ENCODE measurements at places on chromosomes 5 and 9.

DNA sequence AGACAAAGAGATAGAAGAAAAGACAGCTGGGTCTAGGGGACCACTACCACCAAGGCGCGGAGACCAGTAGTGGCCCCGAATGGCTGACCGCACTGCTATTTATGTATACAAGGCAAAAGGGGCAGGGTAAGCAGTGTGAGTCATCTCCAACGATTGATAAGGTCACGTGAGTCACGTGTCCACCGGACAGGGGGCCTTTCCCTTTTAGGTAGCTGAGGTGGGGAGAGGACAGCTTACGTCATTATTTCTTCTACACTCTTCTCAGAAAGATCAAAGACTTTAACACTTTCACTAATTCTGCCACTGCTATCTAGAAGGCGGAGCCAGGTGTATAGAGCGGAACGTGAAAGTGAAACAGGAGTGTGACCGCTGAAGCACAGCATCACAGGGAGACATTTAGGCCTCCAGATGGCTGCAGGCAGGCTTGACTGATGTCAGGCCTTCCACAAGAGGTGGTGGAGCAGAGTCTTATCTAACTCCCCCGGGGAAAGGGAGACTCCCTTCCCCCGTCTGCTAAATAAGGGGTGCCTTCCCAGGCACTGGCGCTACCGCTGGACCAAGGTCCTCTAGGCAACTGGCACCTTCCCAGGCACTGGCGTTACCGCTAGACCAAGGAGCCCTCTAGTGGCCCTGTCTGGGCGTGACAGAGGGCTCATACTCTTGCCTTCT is 6.1 kb upstream of the PRR16 start:
- DNase-seq: peak; percentile 4

DNA sequence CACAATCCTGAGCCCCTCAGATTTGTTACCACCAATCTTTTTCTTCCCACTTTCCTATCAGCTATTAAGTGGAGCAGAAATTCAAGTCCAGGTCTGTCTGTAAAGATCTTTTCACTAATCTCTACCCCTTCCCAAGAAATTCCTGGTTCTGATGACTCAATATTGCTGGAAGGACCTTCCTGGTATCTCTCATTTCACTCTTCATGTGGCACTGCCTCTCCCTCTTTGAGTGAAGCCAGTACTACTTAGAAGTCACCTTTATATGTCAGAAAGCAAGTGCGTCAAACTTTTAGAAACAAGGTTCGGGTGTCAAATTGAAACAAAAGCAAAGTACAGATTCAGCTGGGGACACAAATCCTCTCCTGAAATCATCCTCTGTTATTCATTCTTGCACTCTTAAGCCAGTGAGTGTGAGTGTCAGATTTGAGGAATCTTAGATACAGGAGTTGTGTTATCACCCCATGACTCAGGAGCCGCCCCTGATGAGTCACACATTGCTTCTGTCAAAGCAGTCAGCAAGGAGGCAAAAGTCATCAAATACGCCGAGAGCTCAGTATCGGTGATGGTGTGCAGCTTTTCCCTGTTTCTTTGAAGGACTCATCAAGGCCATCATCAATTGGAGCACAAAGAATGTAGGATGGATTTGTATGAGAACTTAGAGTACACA is 313.0 kb downstream of the CETN3 start:
- DNase-seq: no peak

DNA sequence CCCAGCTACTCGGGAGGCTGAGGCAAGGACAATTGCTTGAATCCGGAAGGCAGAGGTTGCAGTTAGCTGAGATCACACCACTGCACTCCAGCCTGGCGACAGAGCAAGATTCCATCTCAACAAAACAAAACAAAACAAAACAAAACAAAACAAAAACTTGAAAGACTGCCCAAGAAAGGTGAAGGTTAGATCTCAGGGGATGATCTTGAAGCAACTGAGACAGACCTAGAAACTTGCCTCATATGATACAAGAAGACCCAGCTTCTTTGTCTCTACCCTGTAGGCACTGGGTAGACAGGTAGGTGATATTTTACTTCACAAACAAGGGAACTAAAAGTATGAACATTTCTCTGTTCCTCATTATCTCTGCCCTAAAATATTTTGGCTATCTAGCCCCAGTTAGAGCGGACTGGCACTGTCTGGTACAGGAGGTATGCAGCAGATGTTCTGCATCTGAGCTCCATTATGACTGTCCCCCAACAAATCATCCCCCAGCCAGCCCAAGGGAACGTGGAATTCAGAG is 26.3 kb upstream of the SHOC1 start:
- no peak for DNase-seq

DNA sequence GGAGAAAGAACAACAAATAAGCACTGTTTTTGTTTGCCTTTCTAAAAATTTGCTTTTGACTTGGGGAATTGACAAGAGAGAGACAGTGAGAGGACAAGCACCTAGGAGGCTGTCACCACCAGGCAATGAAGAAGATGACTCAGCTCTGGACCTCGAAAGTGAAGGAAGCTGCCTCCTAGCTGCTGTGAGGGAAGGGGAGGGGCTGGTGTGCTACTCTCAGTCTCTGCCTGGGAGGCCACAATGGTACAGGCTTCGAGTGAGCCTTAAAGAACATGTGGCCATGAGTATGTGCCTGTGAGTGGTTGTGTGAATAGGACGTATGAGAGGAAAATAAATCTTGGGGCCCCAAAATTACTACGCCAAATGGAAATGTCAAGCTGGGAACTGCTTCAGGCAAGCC is 7.1 kb upstream of the PLK2 start:
- DNase-seq: no peak

DNA sequence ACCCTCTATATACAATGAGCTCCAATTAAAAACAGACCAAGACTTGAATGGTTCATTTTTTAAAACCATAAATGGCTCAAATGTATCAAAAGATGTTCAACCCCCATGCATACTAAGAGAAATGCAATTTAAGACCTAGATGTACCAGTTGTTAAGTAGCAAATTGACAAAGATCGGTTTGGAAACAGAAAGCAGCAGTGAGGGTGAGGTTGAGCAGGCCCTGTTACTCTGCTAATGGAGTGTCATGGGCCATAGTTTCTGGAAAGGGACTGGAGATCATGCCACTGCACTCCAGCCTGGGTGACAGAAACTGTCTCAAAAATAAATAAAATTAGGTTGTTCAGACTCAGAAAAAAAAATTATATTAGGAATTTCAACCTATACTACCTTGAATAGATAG is 55.0 kb downstream of the FNBP1 start:
- no peak for DNase-seq

GRCh38 chr5:4095918-4096630 is 500.4 kb downstream of the IRX1 start:
- no peak for DNase-seq

- no peak for DNase-seq
Measured at GRCh38 chr9:113624721-113625120, 161.2 kb downstream of the RGS3 start.

DNA sequence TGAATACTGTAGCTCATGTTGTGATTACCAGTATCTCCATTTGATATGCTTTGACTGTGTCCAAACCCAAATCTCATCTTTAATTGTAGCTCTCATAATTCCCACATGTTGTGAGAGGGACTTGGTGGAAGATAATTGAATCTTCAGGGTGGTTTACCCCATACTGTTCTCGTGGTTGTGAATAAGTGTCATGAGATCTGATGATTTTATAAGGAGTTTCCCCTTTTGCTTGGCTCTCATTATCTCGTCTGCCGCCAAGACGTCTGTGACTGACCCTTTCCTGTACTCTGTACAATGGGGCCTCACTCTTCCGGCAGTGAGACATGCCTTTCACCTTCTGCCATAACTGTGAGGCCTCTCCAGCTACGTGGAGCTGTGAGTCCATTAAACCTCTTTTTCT is 59.3 kb downstream of the TRIO start:
- no peak for DNase-seq

GRCh38 chr5:103587185-103587748 is 24.7 kb upstream of the NUDT12 start:
- no peak for DNase-seq

DNA sequence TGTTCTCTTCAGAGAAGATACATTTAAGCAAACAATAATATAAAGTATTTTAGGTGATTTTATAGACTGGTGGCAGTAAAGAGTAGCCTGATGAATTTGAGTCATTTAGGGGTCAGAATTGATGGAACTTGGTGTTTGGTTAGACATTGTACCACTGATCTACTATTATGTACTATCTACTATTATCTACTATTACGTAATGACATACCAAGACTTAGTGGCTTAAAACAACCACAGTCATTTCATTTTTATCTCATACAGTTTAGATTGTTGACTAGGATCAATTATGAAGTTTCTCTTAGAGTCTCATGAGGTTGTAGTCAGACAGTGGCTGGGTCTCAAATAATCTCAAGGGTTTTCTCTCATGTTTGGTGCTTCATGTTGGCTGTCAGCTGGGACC is 54.0 kb downstream of the PPIP5K2 start:
- no peak for DNase-seq

- no peak for DNase-seq
Measured at GRCh38 chr9:3436629-3437420, 89.0 kb downstream of the RFX3 start.
